ENCODE measurements at places on chromosomes 16 and 17.

- DNase-seq: no peak
Observed at GRCh38 chr17:66483906-66484305, 181.5 kb downstream of the PRKCA start.

DNA sequence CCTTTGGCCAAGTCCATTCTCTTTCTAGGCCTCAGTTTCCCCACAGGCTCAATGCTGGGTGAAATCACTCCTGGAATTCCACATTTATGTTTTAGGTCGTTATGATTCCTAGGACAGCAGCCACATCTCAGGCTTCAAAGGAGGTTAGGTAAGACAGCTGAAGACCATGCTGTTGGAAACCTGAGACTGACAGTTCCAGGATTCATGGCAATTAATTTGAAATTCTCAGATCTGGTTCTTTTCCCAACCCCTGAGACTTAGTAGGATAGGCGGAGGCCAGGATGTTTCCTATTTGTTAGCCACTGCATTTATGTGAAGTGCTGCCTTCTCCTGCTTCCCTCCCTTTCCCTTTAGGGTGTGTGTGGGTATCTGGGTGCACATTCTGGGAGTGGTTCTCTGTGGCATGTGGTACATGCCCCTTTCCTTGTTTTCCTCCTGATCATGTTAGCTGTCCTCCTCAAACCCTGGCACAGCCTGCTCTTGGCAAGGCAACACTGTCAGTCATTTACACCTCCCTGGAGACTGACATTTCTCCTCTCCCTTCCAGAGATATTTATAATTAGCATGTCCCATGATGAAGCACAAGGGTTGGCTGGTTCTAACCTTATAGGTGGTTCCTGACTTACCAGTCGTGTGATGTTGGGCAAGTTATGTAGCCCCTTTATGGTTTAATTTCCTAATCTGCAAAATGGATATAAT, 91.4 kb upstream of the SALL1 start:
- no peak for DNase-seq

GRCh38 chr17:50594128-50594823, 33.8 kb downstream of the CACNA1G start:
- no peak for DNase-seq

GRCh38 chr16:80656711-80657150, 115.9 kb downstream of the DYNLRB2 start:
- no peak for DNase-seq

DNA sequence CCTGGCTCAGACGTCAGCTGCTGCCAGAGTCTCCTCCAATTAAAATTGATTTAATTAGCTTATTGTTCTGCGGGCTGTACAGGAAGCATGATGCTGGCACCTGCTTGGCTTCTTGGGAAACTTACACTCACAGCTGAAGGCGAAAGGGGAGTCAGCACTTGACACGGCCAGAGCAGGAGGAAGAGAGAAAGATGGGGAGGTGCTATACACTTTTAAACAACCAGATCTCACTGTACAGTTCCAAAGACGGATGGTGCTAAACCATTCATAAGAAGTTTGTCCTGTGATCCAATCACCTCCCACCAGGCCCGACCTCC, 1.4 kb upstream of the PRDM7 start:
- no peak for DNase-seq

DNA sequence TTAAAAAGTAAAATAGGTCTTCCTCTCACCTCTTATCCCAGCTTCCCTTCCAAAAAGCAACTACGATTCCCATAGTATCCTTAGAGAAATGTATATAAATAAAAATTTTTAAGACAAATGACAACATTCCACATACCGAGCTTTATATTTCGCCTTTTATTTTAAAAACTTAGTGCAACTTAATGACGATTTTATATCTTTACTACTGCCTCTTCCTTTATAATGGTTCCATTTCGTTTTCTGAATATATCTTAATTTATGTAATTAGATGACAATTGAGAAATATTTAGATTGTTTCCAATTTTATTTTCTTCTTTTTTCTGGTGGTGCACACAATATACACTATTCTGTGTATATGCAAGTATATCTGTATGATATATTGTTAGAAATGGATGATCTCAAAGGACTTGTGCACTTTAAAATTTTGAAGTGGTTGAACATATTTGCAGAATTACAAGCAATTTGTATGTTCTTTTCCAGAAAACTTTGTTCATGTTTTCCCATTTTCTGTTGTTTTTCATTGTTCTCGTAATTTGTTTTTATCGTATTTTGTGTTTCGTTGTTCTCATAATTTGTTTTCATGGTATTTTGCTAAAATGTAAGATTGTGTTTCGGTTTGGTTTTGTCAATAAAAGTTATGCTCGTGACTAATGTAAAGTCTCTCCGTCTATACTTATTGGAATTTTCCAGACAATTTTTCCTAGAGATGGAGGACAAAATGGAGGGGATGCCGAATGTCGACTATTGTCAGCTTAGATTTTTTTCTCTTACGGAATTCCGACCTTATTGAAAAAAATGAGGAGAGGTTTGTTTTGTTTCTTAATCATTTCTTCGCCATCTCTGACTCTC, 20.4 kb upstream of the HOXB13 start:
- DNase-seq: no peak

GRCh38 chr16:5205361-5206040, 107.9 kb upstream of the EEF2KMT start:
- DNase-seq: no peak

DNA sequence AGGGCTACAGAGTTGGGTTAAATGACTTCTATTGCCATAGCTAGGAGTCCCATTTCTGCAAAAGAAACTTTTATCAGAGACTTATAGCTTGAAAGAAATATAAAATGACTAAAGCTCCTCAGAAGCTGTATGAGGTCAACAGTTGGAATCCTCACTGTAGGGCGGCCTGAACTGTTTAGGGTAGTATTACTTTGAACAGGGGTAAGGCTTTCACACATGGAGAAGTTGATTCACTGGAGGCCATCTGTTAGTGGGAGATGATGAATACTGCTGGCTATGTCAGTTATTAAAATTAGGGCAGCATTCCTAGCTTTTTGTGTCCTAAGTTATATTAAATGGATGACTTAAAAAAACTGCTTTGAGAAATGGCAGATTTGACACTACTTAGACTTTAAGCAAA, 6.0 kb downstream of the TTC19 start:
- DNase-seq: no peak

GRCh38 chr17:44867841-44868240, 20.2 kb downstream of the HIGD1B start:
- DNase-seq: no peak

GRCh38 chr17:47279062-47279801, 25.6 kb downstream of the ITGB3 start:
- DNase-seq: no peak
